ENCODE measurements at places on chromosomes 11 and 22. TPM values are rescaled to one million over a fixed set of nuclear protein-coding genes. Genes with fewer than 3 reads are reported as not detected.

GRCh38 chr11:77403211-77403610 is 70.7 kb downstream of the PAK1 start:
- H3K27ac ChIP-seq: peak overlapping the region; percentile 8
- no peak overlapping the region for H3K4me3 ChIP-seq
- H3K4me1 ChIP-seq: peaks cover 49% of the 10 kb centered on the region
- H3K27me3 ChIP-seq: no peaks in the 10 kb centered on the region

- H3K36me3 ChIP-seq: no peaks in the 10 kb centered on the region
- H3K27ac ChIP-seq: no peak overlapping the region
- no peak overlapping the region for H3K4me3 ChIP-seq
- H3K27me3 ChIP-seq: peaks cover 8% of the 10 kb centered on the region
These were observed 8.8 kb upstream of the UBASH3B start for GRCh38 chr11:122646549-122647340.

The DDTL gene
- not detected for total RNA-seq

- H3K4me1 ChIP-seq: no peaks in the 10 kb centered on the region
- no peak overlapping the region for H3K27ac ChIP-seq
- no peak overlapping the region for H3K4me3 ChIP-seq
These were observed 161.9 kb downstream of the INSC start for GRCh38 chr11:15276621-15277020.

The OVOL1 gene
- total RNA-seq: not detected

The KLHDC7B gene
- total RNA-seq: 12.0 TPM

The COA4 gene
- total RNA-seq: 67.7 TPM

DNA sequence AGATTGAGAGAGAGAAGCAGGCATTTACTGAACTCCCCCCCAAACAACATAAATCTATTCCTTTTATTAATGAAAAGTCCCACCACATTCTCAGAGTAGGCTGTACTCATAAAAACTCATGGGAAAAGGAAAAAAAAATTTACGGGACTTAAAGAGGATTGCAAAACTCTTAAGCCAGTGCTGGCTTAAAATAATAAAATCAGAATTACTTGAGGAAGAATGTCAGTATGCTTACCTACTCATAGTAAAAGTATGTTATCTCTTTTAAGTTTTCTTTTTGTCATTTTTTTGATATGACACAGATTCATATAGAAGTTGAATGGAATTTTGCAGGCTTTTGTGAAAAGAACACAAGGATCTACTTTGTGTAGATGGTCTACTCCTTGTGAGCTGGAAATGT is 126.3 kb downstream of the LUZP2 start:
- DNase-seq: no peak
- H3K27me3 ChIP-seq: no peaks in the 10 kb centered on the region
- H3K4me3 ChIP-seq: no peak overlapping the region
- H3K4me1 ChIP-seq: no peaks in the 10 kb centered on the region
- H3K36me3 ChIP-seq: no peaks in the 10 kb centered on the region

GRCh38 chr22:48945621-48946458 is 881.8 kb downstream of the BRD1 start:
- no peak overlapping the region for H3K27ac ChIP-seq
- H3K36me3 ChIP-seq: no peaks in the 10 kb centered on the region
- no peak overlapping the region for H3K4me3 ChIP-seq
- no peaks in the 10 kb centered on the region for H3K4me1 ChIP-seq
- no peak for DNase-seq
- no peaks in the 10 kb centered on the region for H3K27me3 ChIP-seq

GRCh38 chr11:64229090-64229743 is 1.1 kb upstream of the DNAJC4 start:
- no peak for DNase-seq
- peak overlapping the region; percentile 87 for H3K4me3 ChIP-seq
- peaks cover 21% of the 10 kb centered on the region for H3K36me3 ChIP-seq
- H3K4me1 ChIP-seq: peaks cover 66% of the 10 kb centered on the region
- H3K27ac ChIP-seq: peak overlapping the region; percentile 91

- peaks cover 47% of the 10 kb centered on the region for H3K27me3 ChIP-seq
- DNase-seq: peak; percentile 67
- H3K27ac ChIP-seq: no peak overlapping the region
- no peak overlapping the region for H3K4me3 ChIP-seq
These were observed 4.6 kb downstream of the CHRDL2 start for GRCh38 chr11:74726547-74727182.

DNA sequence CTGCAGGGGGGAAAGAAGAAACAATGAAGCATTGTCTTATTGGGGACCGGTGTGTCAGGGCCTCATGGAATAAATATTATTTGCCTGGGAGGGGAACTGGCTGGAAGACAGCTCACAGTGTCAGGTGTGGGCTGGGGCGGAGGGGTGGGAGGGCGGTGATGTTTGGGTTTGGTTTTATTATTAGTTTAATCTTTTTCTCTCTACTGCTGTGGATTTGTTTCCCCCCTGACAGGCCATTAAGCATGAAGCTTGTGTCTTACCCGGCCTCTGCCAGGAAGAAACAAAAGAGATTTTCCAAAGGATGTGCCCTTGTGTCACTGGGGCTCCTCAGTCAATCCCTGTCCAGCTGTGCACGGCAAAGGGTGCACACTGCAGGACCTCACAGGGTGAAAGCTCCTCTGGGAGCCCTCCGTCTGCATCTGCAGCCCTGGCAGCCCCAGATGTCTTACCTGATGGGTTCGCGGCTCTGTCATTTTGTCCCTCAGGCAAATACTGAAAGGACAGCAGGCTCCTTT is 203.1 kb upstream of the TMEM45B start:
- no peak for DNase-seq
- H3K36me3 ChIP-seq: no peaks in the 10 kb centered on the region
- no peak overlapping the region for H3K27ac ChIP-seq
- H3K27me3 ChIP-seq: peaks cover 2% of the 10 kb centered on the region
- no peak overlapping the region for H3K4me3 ChIP-seq

The AIFM3 gene
- 0.39 TPM for total RNA-seq

The APLNR gene
- not detected for total RNA-seq

GRCh38 chr11:75450236-75450635 is 17.2 kb upstream of the KLHL35 start:
- H3K4me3 ChIP-seq: no peak overlapping the region
- no peak for DNase-seq
- H3K27ac ChIP-seq: no peak overlapping the region
- no peaks in the 10 kb centered on the region for H3K36me3 ChIP-seq
- no peaks in the 10 kb centered on the region for H3K27me3 ChIP-seq
